NCI-H2029 (cell line): ENCODE measurements at places on chromosomes 16 and 17.

DNA sequence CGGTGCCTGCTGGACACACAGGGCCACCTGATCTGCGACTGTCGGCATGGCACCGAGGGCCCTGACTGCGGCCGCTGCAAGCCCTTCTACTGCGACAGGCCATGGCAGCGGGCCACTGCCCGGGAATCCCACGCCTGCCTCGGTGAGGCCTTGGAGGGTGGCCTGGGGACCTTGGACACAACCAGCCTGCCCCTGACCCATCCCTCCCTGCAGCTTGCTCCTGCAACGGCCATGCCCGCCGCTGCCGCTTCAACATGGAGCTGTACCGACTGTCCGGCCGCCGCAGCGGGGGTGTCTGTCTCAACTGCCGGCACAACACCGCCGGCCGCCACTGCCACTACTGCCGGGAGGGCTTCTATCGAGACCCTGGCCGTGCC is 1.4 kb downstream of the NTN3 start:
- no peak for DNase-seq

GRCh38 chr16:84255050-84255810 is 15.4 kb upstream of the KCNG4 start:
- DNase-seq = no peak

GRCh38 chr16:12611006-12611477 is 192.6 kb downstream of the CPPED1 start:
- DNase-seq = no peak

DNA sequence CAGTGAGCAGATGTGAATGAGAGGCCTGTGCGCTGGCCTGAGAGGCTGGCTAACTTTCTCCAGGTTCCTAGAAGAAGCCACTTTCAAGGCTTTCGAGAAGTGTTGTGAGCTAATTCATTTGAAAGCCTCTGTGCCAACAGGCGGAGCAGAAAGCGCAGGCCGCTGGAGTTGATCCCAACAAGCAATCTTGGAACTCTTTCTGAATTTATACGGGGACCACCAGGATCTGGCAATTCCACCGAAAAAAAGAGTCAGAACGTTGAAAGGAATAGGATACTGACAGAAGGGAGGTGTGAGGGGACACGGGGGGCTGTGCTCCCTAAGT is 71.3 kb upstream of the METRNL start:
- no peak for DNase-seq

- no peak for DNase-seq
These were observed 127.2 kb downstream of the CDH8 start for GRCh38 chr16:61909074-61909473.

DNA sequence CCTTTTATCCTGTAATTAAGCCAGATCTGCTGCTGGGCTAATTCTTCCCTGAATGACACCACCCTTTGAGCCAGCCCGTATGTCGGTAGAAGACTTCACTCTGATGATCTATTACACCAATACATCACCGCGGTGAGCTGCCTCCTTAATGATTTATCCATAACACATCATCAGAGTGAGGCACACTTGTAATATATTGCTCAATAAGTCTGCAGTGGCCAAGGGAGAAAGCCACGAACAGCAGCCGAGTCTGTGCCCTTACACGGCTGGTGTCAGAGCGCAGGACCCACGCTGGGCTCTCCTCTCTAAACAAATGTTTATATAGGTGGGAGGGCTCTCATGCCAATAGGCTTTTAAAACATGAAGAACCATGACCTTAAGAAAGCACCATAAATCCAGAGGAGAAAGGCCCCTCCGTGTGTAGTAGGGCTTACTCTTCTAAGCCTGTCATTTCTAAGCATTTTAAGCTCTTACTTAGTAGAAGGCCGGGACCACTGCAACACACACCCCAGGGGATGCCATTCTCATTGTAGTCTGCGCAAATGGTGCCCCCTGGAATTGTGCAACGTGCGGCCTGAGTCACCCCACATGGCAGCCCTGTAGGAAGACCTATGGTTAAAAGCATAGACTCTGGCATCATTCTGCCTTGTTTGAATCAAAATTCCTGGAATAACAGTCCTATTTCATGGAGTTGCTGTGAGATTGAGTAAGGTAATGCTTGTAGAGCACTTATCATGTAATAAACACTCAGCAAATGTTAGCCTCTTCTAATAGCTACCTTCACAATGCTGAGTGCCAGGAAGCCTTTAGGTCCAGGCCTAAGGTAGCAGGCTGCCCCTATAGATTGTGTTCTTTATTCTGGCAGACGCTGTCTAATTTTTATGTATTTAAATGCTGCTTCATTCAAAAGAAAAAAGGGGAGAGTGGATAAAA is 26.1 kb downstream of the MRPS23 start:
- DNase-seq = no peak

GRCh38 chr17:68853439-68853838 is 101.8 kb downstream of the ABCA8 start:
- no peak for DNase-seq

DNA sequence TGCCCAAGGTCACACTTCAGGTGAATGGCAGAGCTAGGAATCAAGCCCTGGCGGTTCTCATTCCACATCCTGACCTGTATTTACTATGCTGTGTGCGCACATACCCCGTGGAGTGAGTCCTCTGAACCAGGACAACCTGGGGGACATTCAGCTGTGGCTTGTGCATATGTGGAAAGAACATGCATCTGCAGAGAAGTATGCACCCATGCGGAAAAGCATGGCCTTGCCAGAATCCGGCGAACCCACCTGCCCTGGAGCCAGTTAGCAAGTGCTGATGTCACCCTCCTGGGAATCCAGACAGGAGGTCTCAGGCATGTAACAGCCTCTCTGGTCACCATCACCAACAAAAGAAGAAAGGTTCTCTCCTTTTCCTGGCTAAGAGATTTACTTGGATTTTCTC is 1.9 kb downstream of the RASL10B start:
- DNase-seq = no peak
